ENCODE measurements at places on chromosomes 7 and 10.

GRCh38 chr7:122652876-122653275 is 46.0 kb downstream of the RNF133 start:
- DNase-seq = no peak

- DNase-seq = no peak
These were observed 489.0 kb downstream of the GATA3 start for GRCh38 chr10:8543361-8544056.

DNA sequence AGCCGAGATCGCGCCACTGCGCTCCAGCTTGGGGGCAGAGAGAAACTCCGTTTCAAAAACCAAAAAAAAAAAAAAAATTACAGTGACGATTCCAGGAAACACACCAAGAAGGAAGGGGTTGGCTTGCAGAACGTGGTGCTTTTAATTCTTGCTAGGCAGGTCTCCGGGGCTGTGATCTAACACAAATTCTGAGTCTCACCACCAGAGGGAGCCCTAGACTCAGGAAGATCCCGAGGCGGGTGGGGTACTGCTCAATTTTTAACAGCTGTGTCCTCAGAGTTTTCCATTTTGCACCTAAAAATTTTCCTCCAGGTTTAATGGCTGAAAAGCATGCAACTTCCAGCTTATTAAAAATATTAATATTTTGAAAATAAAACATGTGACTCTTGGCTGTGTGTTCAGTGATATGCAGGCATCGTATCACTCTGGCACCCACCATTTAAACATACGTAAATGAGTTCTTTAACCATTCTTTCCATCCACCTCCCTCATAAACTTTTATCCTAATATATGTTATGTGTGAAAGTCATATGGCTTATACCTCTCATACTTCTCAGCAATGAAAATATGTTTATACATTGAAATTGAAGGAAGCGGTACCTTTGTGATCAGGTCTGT is 26.5 kb upstream of the NUB1 start:
- peak; percentile 68 for DNase-seq

DNA sequence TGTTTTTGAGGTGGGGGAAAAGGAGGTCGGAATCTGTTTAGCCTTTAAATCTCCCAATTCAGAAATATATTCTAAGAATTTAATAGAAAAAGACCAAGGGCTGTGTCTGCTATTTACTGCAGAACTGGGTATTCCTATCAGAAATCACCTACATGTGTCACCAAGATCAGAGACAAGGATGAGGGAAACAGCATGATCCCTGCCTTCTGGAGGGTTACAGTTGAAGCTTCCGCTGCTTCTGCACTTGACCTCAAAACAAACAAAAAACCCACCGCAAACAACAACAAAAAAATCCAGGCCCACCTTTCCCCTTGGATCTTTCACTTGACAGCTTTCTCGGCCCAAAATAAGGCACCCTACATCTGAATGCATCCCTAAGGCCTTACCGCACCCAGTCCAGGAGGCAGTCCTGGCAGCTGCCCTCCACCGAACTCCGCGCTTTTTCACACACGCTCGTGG is 750 bp upstream of the CDK14 start:
- no peak for DNase-seq

DNA sequence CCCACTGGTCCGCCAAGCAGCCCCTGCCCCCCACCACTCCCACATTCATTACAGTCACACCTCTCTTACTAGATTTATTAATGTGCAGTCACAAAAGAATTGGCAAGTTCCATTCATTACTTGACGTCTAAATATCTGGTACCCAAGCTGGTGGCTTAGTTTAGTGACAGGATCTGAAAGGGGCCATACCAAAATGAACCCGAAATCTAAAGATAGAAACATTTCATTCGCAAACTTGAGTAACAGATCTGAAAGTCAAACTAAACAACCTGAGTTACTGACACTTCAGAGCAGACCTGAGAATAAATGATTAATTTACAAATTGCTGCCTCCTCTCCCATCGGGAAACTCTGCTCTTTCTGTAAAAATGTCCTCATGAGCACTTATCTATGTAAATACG is 53.4 kb downstream of the TNS3 start:
- no peak for DNase-seq

DNA sequence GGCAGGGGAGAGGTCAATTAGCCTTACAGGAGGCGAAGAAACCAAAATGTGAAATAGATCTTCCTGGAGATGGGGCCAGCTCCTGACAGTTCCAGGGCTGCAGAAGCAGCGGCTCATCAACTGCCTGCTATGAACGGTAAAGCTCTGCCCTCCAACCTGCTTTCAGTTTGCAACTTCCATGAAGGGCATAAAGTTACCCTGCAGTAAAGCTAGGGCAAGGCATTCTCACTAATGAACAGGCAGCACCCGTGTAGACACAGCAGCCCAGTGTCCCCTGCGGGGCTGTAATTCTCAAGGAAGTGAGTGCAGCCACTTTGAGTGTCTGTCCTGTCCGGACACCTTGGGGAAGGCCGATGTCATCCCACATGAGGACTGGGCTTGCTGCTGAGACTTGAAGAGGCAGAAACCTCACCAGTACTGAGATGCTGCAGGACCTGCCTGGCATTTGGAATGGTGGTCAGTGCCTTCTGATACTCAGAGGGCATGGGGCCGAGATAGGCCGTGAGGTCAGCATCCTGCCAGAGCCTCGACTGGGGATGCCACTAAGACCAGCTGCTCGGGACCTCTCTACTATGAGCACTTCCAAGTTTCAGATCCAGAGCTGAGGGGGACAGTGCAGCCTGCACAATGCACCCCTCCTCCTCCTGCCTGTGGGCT is 26.1 kb upstream of the C10orf53 start:
- DNase-seq = no peak

GRCh38 chr7:139046143-139046542 is 10.3 kb upstream of the ZC3HAV1L start:
- no peak for DNase-seq

- no peak for DNase-seq
These were observed 6.8 kb downstream of the FFAR4 start for GRCh38 chr10:93573051-93573909.

DNA sequence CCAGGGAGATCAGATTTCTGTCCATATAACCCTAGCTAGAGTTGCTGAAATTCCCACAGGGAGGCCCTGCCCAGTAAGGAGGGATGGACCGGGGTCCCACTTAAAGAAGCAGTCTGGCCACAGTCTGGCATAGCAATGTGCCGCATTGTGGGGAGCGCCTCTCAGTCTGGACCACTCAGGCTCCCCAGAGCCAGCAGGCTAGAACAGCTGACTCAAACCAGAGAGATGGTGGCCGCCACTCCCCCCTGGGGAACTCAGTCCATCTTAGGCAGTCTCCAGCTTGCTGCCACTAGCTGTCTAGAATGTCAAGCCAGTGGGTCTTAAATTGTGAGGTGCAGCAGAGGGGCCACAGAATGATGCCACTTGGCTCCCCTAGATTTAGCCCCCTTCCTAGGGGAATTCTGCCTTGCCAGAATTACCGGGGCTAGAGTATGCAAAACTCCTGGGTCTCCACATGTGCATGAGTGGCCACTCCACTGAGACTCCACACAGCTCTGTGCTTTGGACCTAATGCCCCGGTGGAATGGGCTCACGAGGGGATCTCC is 133.3 kb upstream of the LANCL2 start:
- no peak for DNase-seq

- no peak for DNase-seq
These were observed 161.8 kb downstream of the TMEM178B start for GRCh38 chr7:141235656-141236055.

DNA sequence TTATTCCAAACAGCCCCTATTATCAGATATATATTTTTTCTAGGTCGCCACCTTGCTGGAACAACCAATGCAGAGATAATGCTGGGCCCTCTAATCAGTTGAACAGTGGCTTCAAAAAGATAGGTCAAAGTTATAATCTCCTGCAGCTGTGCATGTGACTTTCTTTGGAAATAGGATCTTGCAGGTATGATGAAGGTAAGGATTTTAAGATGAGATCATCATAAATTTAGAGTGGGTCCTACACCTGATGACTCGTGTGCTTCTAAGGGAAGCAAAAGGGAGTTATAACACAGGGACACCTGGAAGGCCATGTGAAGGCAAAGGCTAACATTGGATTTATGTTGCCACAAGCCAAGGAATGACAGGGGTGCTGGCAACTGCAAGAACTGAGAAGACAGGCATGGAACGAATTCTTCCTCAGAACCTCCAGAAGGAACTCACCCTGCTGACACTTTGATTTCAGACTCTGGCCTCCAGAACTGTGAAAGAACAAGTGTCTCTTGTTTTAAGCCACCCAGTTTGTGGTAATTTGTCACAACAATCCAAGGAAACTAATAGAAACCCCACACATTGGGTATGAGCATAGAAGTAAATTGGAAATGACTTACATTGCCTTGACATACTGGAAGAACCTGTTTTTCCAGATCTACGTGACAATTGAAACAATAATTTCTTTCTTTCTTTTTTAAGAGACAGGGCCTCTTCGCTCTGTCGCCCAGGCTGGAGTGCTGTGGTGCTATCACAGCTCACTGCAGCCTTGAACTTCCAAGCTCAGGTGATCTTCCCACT is 34.4 kb downstream of the CCDC71L start:
- no peak for DNase-seq

DNA sequence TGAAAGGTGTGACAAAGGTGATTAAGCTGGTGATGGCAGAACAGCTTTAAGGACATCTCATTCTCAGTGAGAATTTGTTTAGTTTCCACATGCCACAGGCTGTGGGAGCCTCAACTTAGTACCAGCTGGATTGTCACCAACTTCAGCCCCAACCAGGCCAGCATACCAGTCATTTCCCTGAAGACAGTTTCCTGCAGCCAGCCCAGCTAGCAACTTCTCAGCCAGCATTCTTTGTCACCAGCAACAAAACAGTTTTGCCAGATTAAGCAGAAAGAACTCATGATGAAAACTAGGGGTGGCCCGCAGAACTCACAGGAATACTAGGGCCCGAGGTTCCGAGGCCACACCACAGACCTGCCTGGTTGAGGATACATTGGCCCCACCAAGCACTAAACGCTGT is 68.8 kb upstream of the UNC5B start:
- DNase-seq = no peak

DNA sequence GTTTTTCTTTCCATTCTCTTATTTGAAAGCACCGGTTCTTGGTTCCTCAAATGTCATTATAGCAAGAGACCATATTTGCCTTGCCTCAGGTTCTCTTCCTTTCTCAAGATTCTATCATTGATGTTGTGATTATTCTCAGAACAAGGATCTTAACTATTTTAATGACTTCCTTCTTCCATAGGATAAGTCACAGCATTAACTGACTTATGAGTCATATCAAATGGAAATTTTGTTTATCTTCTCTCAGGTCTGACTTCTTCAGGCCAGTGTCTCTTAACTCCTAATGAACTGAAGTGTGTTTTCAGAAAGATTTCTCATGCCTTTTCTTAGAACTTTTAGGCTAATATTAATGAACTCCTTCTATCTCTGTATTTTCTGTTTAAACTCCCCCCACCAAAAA is 794.6 kb upstream of the LRRN3 start:
- DNase-seq = no peak

GRCh38 chr10:58512491-58513187 is at the start of gene BICC1:
Gene BICC1 (plus strand): TSS chr10:58512872. CDS start chr10:58513144, 272 bp downstream.
- no peak for DNase-seq

GRCh38 chr7:13651167-13651566 is 338.3 kb downstream of the ETV1 start:
- DNase-seq = no peak

DNA sequence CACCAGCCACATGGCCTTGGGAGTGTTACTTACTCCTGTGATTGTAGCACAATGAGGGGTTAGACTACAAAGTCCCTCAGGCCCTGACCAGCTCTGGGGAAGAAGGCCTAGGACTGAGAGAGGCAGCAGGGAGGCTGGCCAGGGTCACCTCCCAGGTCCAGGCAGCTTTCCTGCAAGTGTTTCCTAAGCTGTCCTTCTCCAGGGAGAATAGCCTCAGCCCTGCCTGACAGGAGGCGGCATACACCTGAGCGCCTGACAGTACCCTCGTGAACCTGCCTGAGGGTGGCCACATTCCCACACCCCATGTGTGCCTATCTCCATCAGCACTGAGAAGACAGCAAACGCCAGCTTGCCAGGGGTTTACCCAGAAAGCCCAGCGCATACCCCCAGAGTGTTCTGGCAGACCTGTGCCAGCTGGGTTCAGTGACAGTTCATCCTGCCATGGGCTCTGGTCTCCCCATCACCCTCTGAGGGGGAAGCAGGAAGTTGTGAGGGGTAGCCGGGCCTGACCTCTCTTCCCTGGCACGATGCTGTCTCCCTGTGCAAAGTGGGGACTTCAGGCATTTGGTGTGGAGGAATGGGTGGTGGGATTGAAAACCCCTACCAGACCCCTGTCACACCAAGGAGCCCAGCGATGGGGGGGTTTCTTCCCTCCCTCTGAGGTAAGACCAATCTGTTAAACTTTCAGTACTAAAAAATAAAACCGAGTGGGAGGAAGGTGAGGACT is 56.3 kb upstream of the CAMK2B start:
- no peak for DNase-seq

DNA sequence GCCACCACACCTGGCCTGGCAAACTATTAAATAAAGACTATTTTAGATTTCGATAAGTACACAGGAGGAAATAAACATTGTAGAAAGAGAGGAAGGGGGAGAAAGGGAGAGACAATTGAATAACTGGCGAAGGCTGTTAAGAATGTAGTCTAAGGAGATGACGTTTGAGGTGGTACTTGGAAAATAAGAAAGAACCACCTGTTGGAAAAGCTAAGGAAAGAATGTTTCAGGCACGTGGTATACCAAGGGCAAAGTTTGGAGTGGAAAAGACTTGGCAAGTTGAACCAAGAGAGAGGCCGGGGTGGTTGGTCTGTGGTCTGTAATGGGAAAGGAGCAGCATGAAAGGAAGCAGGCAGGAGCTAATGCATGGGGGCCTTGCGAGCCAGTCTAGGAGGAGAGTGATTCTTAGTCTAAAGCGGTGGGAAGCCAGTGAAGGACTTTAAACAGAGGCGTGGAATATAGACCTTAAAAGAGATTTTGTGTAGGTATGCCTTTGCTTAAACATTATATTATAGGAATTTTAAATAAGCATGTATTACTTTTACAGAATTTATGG is 9.4 kb downstream of the ING3 start:
- DNase-seq = no peak

- DNase-seq = no peak
These were observed 110.8 kb downstream of the MYL10 start for GRCh38 chr7:101518336-101518735.

DNA sequence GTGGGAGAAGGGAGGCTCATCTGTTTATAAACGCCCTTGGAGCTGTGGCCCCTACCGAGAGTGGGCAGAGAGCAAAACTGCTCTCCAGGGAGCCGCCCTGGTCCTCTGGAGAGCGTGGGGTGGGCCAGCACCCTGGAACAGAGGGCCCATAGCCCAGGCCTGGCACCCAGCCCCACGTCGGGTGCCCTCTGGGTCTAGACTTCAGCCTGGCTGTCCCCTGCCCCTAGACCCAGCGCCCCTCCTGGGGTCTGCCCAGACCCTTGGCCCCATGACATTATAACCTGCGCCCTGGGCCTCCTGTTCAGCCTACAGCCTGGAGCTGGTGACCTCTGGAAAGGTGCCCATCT is 24.7 kb downstream of the GET4 start:
- no peak for DNase-seq

- DNase-seq = no peak
These were observed 60.8 kb downstream of the PHTF2 start for GRCh38 chr7:77859343-77859742.
